Adrenal gland (tissue), 19 donors: ENCODE measurements at places on chromosomes 3 and 15. TPM values are rescaled to one million over a fixed set of nuclear protein-coding genes. Genes with fewer than 3 reads are reported as not detected.

GRCh38 chr15:63933522-63933921 is 99.8 kb upstream of the HERC1 start:
- DNase-seq = peak; percentile 58

- DNase-seq = no peak
Observed at GRCh38 chr3:185971579-185971978, 33.8 kb upstream of the TRA2B start.

KBTBD8 gene
- 1.2 TPM for polyA plus RNA-seq

GRCh38 chr3:13828501-13829265 is 51.2 kb downstream of the WNT7A start:
- no peak for DNase-seq

GRCh38 chr15:43208052-43209002 is 12.5 kb downstream of the EPB42 start:
- peak; percentile 9 for DNase-seq

SPESP1 gene
- polyA plus RNA-seq = 1.9 TPM

PIGBOS1 gene
- polyA plus RNA-seq = 14.5 TPM

DNA sequence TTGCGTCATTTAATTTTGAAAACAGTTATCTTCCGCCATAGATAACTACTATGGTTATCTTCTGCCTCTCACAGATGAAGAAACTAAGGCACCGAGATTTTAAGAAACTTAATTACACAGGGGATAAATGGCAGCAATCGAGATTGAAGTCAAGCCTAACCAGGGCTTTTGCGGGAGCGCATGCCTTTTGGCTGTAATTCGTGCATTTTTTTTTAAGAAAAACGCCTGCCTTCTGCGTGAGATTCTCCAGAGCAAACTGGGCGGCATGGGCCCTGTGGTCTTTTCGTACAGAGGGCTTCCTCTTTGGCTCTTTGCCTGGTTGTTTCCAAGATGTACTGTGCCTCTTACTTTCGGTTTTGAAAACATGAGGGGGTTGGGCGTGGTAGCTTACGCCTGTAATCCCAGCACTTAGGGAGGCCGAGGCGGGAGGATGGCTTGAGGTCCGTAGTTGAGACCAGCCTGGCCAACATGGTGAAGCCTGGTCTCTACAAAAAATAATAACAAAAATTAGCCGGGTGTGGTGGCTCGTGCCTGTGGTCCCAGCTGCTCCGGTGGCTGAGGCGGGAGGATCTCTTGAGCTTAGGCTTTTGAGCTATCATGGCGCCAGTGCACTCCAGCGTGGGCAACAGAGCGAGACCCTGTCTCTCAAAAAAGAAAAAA is 1.2 kb downstream of the B2M start:
- DNase-seq = peak; percentile 82

DNA sequence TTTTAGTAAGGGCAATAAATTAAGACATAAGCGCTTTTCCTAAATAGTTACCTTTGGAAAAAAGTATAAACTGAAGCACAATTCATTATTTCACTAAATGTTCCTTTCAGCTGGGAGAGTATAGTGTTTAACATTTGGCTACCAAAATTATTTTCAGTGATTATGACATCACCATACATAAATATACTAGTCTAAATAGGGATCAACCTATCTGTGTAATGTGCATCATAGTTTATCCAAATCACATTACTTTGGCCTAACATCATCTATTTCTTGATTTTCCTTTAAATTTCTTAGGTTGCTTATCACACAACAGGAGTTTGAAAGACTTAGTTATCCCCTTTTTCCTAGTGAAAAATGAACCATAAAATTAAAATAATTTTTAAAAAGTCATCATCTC is 738.9 kb downstream of the ROBO1 start:
- no peak for DNase-seq

AHSG gene
- polyA plus RNA-seq = not detected

GRCh38 chr3:178808748-178809147 is 262.9 kb downstream of the ZMAT3 start:
- no peak for DNase-seq

DNA sequence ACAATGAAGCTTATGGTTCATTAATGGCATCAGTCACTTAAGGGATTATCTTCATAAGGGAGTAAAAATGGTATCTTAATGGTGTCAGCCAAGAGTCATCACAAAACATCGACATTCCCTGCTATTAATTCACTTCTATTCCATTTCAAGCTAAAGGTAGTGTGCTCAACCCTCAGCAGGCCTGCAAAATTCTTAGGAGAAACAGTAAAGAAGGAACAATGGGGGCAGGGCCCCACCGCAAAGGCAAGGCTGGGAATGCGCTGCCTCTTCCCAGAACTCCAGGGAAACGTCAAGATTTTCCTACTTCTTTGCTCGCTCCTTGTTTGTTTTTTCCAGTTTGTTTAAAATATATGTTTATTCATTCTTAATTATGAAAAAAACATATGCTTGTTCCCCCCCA is 187.3 kb upstream of the TSC22D2 start:
- no peak for DNase-seq

DNA sequence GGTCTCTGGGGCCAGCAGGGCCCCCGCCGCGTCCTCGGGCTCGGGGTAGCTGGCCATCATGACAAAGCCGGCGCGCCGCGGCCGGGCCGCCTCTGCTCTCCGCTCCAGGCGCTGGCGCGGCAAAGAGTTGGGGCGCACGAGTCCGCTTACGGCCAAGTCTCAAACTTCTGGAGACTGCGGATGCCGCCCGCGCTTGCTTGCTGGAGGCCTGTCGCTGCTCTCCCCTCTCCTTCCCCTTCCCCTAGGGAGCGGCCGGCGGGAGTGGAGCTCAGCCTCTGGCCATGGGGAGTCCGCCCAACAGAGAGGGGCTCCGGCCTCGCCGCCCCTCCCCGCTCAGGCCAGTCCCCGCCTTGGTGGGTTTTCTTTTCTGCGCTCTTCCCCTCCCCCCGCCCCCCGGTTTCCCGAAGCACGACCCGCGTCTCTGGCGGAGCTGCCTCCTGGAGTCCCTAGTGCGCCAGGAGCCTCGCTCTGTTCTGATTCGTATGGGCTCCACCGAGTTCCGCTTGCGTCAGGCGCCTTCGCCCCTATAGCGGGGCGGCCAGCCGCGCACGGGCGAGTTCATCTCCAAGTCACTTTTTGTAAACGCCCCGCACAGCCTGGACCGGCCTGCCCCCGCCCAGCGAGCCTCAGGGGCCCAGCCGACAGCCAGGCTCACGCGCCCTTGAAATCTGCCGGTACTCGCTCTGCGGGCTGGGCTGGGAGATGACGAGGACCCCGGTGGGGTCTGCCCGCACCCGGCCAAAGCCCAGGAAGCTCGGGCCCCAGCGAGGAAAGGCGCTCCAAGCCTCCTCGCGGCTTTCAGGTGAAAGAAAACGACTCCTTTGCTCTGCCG is at the start of the genes FOXL2 and FOXL2NB:
Gene FOXL2 (minus strand): TSS at position 475 of the 832 bp plus-strand sequence. CDS start 415 bp downstream, at position 60.
Gene FOXL2NB (plus strand): TSS at position 555 of the 832 bp plus-strand sequence. CDS start 148 bp downstream, at position 703.
- peak; percentile 73 for DNase-seq
